ENCODE measurements at places on chromosomes 16 and 17.

- no peak for DNase-seq
Observed at GRCh38 chr17:28717578-28718332, at the start of gene RAB34. Gene RAB34 (minus strand): TSS chr17:28717868. CDS start chr17:28717266, 602 bp downstream.

- no peak for DNase-seq
Observed at GRCh38 chr17:19003543-19004420, 782 bp downstream of the FAM83G start.

DNA sequence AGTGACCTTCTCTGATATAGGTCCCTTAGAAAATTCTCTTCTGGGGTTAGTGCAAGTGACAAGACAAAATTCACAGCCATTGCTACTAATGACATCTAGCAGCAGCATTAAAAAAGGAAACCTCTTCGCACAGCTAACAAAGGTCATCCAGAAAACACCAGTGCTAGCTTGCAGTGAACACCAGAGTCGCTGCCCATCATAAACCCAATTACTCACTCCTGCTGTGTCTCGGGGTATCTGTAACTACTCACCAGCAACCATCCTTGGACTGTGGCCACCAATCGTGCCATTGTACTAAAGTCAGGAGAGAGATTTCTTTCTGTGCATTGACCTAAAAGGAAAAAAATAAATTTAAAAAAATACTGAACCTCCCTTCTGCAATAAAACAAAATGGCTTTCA lies 1494.7 kb upstream of the CDH8 start:
- DNase-seq, result no peak

GRCh38 chr17:28841901-28842281 lies 699 bp downstream of the FAM222B start:
- no peak for DNase-seq

GRCh38 chr16:83762141-83762991 lies 45.4 kb upstream of the HSBP1 start:
- no peak for DNase-seq

- no peak for DNase-seq
Observed at GRCh38 chr16:87407511-87408112, 15.5 kb downstream of the MAP1LC3B start.

DNA sequence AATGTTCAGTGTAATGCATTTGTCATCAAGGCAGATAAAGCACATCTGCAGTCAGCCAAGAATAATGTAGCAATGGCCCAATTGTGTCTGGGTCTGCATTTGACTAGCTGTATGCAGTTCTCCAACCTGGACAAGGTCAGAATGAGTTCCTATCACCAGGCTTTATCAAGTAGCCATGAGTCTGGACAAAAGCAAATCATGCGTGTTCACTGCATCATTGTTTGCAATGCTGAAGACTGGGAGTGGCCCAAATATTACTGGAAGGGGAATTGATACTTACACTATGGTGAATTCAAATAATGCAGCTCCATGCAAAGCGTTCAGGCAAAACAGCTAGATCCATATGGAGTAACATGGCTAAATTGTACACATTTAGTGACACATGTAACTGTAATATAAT lies 250.9 kb downstream of the TOX3 start:
- DNase-seq, result no peak

DNA sequence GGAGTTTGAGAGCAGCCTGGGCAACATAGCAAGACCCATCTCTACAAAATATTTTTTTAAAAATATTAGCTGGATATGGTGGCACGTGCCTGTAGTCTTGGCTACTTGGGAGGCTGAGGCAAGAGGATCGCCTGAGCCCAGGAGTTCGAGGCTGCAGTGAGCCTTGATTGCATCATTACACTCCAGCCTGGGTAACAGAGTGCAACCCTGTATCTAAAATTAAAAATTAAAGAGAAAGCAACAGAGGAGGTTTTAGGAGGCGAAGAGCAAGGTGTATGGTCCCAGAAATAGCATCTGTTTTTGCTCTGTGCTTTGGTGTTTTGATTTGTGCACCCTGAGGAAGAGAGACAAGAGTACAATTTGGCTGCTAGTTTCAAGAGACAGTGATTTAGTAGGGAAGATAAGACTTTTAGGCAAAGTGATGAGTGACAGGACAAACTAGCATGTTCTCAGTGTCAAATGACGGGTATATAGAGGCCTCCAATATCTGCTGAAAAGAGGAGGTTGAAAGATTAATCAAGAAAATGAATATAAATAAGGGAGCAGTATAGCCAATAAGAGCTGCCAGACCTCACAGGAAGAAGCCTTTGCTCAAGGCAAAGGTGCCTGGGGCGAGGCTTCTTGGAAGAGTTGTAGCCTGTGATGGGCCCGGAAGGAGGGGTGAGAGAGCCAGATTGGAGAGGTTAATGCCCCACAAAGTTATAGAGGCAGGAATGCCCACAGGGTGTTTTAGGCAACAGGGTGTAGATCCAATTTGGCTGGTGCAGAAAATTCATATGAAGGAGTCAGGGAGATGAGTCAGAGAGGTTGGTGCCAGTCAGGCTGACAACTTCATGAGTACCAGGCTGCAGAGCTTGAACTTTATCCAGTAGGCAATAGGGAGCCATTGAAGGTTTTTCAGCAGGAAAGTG lies 11.4 kb downstream of the HLF start:
- no peak for DNase-seq

DNA sequence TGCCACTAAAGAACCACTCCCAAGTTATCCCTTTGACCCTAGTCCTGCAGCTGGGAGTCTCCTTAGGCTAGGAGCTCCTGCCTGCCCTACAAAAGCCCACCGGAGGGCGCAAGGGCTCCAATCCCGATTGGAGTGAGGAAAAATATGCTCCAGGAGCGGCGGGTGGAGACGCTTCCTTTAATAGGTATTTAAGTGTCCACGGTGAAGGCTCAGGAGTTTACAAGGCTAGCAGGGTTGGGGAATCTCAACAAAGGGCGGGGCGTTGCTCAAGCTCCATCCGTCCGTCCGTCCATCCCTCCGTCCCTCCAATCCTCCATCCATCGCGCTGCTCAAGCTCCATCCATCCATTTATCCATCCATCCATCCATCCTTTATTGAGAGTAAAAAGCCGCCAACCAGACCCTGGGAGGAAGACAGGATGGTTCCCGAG lies 556 bp upstream of the SPNS1 start:
- no peak for DNase-seq

GRCh38 chr17:15340966-15341365 lies 431 bp downstream of the TEKT3 start:
- no peak for DNase-seq

DNA sequence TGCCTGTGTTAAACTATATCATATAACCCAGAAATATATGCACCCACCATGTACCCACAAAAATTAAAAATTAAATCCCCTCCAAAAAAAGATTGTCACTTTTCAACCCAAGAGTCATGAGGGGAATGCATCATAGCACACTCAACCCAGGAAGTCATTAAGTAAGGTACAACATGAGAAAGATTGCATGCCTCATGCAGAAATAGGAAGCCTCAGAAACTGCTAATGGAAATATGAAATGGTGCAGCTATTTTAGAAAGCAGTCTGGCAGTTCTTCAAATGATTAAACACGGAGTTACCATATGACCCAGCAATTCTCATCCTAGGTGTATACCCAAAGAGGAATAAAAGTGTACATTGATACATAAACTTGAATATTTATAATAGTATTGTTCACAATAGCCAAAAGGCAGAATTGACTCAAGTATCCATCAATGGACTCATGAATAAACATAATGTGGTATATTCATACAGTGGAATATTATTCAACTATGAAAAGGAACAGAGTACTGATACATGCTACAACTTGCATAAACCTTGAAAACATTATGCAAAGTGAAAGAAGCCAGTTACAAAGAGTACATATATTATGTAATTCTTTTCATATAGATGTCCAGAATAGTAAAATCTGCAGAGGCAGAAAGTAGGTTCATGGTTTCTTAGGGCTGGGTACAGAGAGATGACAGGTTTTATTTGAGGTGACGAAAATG lies 70.4 kb downstream of the TMEM100 start:
- DNase-seq, result no peak

DNA sequence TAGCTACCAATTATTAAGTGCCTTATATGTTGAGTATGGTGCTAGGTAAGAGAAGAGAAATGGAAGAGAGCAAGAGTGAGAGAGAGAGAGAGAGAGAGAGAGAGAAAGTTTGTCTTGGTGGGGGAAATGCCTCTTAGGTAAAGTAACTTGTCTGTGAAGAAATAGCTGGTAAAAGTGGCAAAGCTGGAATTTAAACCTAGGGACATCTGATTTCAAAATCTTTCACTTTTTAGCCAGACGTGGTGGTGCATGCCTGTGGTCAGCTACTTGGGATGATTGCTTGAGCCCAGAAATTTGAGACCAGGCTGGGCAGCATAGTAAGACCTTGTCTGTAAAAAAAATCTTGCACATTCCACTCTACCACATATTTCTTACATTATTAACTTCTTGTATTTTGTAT lies 23.0 kb upstream of the CDR2 start:
- no peak for DNase-seq

GRCh38 chr17:80777274-80777673 lies 214.4 kb upstream of the CHMP6 start:
- DNase-seq, result no peak

DNA sequence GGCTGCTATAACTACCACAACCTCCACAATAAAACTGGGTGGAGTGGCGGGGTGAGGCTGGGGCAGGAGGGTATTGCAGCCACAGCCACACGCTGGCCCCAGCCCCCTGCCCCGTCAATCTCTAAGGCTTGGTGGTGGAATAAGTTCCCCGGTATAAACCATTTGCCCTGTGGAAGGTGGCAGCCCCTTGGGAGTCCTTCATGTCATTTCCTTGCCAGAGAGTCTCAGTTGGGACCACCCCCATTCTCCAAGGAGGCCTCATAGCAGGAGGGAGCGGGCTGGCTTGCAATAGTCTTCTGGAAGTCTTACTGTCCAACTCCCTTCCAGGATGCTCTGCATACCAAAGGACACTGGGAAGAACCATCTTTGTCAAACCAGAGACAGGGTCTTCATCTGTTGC lies 19.4 kb downstream of the CD300A start:
- DNase-seq, result no peak

GRCh38 chr16:19182481-19182880 lies 14.4 kb downstream of the SYT17 start:
- DNase-seq, result no peak

Measured in NCI-H2081 treated with DMSO at 0.1 percent for 48 hours (cell line).